ENCODE measurements at places on chromosomes 2 and 18.

- DNase-seq = no peak
Observed at GRCh38 chr2:118459426-118459825, 371.2 kb downstream of the INSIG2 start.

DNA sequence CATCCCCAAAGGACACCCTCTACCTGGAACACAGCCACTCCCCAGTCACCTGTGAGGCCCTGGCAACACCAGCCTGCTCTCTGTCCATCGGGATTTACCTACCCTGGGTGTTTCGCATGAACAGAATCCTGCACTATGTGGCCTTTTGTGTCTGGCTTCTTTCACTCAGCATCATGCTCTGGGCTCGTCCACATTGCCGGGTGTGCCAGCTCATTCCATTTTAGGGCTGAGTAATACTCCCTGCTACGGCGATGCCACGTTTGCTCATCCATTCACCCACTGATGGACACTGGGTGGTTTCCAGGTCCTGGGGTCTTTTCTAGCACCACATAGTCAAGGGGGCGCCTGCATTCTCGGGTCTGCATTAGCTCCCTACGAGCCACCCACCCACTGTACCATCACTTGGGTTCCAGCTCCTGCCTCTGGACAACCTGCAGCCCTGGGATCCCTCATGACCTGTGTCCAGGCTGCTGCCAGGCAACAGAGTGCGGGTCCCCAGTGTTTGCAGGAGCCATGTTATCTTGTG, 22.0 kb downstream of the KCNF1 start:
- DNase-seq = no peak

DNA sequence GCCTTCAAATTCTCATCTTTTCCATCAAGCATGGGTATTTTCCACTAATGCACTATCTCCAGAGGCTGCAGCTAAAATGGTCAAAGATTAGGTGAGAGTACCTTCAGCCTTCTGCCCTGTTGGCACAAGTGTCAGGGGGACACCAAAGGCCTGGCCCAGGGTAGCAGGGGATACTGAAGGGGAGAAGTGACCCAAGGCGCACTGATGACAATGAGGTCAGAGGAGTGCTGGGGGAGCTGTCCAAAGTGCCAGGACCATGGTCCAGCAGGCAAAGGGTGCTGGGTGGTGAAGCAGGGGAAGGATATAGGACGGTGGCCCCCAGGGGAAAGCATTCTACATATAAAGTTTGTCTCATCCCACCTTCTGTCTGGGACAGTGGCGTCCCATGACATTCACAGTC, 303.4 kb downstream of the SMAD2 start:
- DNase-seq = no peak

DNA sequence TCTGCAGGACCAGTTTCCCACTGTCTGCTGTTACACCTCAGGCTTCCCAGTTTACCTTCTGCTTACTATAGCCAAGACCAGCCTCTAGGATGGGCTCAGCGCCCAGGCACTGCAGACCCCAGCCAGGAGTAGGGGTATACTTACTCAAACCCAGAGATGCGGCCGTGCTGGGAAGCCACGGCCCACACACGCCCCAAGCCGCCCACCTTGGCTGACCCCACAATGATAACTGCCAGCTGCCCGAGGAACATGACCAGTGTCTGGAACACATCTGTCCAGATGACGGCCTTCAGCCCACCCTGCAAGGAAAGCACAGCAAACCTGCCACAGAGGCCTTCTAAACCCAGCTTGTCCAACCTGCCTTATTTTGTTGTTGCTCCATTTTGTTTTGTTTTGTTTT, 6.6 kb upstream of the ATRAID start:
- no peak for DNase-seq

DNA sequence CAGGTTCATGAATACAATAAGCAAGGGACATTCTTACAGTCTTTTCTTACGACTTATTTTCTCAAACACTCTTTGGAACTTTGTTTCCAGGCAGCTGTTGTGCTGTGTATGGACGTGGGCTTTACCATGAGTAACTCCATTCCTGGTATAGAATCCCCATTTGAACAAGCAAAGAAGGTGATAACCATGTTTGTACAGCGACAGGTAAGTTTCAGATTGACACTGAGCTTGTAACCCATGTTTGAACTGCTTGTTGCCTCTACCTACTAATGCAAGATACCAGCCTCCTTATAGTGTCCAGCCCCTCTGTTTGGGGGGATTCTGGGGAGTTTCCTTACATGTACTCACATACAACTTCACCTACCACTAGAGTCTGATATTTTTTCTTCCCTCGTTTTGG, 3.8 kb downstream of the XRCC5 start:
- DNase-seq = no peak

DNA sequence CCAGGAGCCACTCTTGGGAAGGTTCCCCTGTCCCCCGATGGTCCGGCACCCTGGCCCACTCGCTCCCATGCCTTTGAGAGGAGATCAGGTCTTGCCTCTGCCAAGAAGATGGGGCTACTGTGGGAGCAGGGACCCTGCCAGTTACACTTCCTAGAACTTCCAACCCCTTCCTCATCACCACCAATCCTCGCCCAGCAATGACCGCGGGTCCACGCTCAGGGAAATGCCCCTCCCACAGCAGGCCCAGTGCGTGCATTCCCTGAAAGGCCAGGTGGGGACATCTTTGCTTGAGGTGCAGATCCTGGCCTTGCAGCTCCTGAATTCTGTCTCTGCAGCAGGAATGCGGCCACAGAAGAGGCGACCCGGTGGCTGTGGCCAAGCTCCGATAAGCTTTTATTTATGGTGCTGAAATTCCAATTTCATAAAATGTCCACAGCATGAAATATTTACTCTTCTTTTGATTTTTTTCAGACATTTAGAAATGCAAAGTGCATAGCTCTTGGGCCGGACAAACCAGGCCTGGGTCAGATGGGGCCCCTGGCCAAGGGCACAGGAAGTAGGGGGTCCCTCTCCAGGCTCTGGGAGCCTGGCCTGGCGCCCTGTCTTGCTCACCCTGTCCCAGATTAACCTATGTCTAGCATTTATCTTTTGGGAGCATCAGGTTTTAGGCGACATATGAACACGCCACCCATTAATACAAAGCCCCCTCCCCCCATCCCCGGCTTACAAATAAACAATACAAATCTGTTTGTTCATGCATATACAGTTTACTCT, 29.8 kb downstream of the PXDN start:
- no peak for DNase-seq

- no peak for DNase-seq
Observed at GRCh38 chr2:150441784-150442183, 45.7 kb downstream of the RND3 start.

- no peak for DNase-seq
Observed at GRCh38 chr2:172437419-172438341, 10.3 kb downstream of the ITGA6 start.

DNA sequence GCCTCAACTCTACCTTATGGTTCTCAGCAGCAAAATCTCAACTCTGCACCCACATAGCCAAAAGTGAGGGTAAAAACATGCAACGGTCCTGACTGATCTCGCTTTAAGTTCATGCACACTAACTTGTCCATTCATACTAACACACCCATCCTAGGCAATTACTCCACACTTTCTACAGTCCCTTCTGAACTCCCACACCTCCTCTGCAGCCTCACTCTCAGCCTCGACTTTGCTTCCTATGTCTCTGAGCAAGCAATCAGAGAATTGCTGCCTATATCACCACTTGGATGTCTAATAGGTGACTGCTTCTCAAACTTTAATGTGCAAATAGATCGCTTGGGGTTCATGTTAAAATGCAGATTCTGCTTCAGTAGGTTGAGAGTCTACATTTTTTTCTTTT, 7.8 kb upstream of the TMBIM1 start:
- DNase-seq = no peak

DNA sequence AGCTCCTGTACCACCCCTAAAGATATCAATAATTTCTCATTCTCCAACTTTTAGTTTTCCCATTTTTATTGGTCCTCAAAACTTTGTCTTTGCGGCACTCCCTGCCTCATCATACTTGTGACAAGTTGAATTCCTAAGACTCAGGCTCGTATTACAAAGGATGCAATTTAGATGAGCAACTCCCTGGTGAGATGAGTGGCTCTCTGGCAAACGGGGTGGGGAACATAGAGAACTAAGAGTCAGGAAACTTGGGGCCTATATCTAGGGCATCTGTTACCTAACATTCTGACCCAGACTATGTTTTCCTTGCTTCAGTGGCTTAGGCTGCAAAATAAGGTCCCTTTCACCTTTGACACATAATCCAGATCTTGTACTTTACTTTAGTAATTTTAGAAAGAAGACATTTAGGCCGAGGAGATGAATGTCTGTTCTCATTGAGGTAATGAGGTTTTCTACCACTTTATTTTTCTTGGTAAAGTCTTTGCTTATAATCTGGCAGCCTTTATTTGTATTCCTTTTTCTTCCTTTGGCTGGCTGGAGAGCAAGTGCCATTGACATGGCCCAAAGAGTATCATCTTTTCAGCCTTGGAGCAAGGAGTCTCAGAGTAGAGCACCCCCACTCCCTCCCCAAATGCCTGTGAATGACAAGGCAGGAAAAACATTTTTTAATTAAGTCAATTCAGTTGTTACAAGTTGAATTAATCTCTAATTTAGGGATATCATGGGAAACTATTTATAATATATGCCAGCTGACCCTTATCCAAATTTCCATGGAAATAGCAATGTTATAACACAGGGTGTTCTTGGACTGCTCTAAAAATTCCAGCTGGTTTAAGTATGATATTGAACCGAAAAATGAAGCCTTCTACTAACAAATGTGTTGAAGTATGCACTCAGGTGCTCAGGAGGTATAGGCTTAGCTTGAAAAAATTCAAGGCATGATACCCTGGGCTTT, 15.2 kb downstream of the TSPYL6 start:
- DNase-seq = no peak

Measured in stimulated activated CD4-positive, alpha-beta T cell treated with anti-CD3 and anti-CD28 coated beads, Interleukin-1b, Interleukin-23, amount 100 ng/mL, for 1 hour (primary cell).